ENCODE measurements at places on chromosomes 3 and 15. TPM values are rescaled to one million over a fixed set of nuclear protein-coding genes. Genes with fewer than 3 reads are reported as not detected.

Gene CHRNA7
- total RNA-seq: 0.61 TPM

Gene MESP2
- total RNA-seq: 0.19 TPM

Gene GOLGA8H
- 0.33 TPM for total RNA-seq

- no peak for DNase-seq
- no peak overlapping the region for H3K4me3 ChIP-seq
- no peaks in the 10 kb centered on the region for H3K4me1 ChIP-seq
- no peak overlapping the region for H3K27ac ChIP-seq
Observed at GRCh38 chr3:166405465-166405864, 568.2 kb upstream of the BCHE start.

- no peak overlapping the region for H3K27ac ChIP-seq
- DNase-seq: no peak
- H3K36me3 ChIP-seq: no peaks in the 10 kb centered on the region
- peaks cover 4% of the 10 kb centered on the region for H3K4me1 ChIP-seq
- H3K4me3 ChIP-seq: no peak overlapping the region
Observed at GRCh38 chr3:16797831-16798230, 86.9 kb upstream of the PLCL2 start.

- H3K36me3 ChIP-seq: no peaks in the 10 kb centered on the region
- H3K4me1 ChIP-seq: no peaks in the 10 kb centered on the region
- H3K27me3 ChIP-seq: no peaks in the 10 kb centered on the region
- H3K4me3 ChIP-seq: no peak overlapping the region
- no peak overlapping the region for H3K27ac ChIP-seq
Observed at GRCh38 chr3:189167027-189167766, 4.6 kb upstream of the TPRG1 start.

- H3K27me3 ChIP-seq: no peaks in the 10 kb centered on the region
- H3K27ac ChIP-seq: no peak overlapping the region
- no peak overlapping the region for H3K4me3 ChIP-seq
- DNase-seq: no peak
- H3K36me3 ChIP-seq: no peaks in the 10 kb centered on the region
Observed at GRCh38 chr3:27905625-27906024, 183.5 kb upstream of the EOMES start.

DNA sequence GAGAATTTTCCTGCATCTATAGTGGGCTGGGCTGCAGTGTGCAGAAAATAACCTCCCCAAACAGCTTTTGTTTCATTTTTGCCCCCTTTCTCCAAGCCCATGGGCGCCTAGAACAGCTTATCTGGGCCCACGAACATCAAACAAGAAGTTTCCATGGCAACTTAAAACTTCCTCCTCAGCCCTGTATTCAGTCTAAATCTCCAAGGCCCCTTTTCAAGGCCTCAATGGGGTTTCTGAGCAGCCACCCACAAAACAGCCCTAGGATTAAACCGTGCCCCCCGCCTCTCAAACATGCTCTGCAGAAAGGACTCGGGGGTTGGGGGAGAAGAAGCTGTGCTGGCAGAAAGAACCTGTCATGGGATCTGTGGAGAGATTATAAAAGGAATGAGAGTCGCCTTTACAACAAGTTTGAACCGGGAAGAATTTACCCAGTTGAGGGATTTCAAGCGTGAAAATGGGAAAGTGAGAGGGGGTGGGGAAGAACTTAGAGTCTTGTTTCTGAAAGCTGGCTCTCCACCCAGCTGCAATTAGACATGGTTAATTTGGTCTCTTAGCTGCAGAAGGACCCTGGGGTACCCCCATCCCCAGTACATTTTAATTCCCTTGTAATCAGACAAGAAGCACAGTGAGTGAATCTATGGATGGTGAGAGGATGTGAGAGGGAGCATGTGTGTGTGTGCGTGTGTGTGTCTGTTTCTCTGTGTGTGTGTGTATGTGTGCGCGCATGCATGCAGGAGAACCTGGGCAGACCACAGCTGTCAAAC, 4.3 kb upstream of the FAM107A start:
- peaks cover 2% of the 10 kb centered on the region for H3K4me1 ChIP-seq
- DNase-seq: peak; percentile 61
- peaks cover 16% of the 10 kb centered on the region for H3K27me3 ChIP-seq
- H3K27ac ChIP-seq: no peak overlapping the region

DNA sequence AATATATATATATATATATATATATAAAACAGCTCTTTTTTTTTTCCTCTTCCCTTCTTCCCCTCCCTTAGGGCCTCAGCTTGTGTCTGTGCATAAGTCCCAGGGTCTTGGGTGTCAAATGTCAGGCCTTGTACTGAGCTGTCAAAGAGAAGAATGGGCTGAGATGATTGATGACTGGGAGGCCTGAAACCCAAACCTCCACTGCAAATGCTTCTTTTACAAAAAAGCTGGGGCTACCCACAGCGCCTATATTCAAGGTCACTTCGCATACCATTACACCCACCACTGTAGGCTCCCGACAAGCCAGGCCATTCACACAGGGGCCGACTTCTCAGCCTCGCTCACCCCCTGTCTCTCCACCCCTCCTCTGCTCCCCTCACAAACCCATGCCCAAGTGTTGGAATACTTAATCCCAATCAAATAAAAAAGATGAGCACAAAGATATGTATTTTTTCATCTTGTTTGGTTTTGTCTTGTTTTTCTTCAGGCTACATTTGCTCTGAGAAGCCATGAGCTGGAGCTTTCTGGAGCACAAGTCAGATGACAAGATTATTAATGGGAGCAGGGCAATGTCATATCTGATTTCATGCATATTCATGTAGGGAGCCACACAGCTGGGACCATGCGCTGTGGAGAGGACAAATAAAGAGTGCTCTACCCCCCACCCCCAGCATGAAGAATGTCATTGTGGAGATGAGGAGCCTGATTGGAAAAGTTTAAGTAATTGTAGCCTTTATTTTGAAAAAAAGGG, 614.4 kb upstream of the NR2F2 start:
- no peak overlapping the region for H3K27ac ChIP-seq
- no peaks in the 10 kb centered on the region for H3K36me3 ChIP-seq
- H3K4me3 ChIP-seq: no peak overlapping the region
- no peaks in the 10 kb centered on the region for H3K4me1 ChIP-seq
- peak; percentile 10 for DNase-seq

GRCh38 chr3:171815973-171816595, 5.8 kb upstream of the PLD1 start:
- no peaks in the 10 kb centered on the region for H3K4me1 ChIP-seq
- H3K4me3 ChIP-seq: no peak overlapping the region
- H3K27ac ChIP-seq: no peak overlapping the region
- H3K27me3 ChIP-seq: no peaks in the 10 kb centered on the region
- H3K36me3 ChIP-seq: no peaks in the 10 kb centered on the region

DNA sequence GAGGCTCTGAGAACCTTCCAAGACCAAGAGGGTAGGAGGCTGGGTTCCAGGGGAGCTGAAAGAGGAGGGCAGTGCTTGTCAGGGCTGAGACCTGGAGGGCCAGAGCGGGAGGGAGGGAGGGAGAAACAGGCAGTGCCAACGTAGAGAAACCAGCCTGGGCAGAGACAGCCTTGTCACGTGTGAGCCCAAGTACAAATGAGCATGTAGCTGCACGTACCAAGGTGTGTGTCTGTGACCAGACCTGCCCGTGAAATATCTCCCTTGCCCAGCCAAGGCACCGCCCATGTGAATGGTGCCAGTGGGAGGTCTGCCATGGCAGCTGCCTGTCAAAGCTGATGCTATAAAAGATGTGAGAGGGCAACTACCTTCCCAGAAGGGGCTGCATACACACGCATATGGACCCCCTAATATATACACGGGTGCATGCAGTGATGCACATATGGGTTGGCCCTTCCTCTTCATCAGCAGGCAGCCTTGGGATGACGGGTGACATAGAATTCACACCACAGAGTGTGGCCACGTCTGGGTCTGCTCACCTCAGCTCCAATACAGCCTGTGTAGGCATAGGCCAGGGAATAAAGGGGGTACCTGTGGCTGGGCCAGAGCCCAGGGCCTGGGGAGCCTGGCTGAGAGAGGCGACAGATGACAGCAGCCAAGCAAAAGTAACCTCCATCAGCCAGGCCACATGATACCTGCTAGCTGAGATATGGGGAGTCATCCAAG, 7.8 kb upstream of the CTDSPL start:
- no peak overlapping the region for H3K27ac ChIP-seq
- no peaks in the 10 kb centered on the region for H3K27me3 ChIP-seq
- H3K36me3 ChIP-seq: no peaks in the 10 kb centered on the region
- DNase-seq: no peak

GRCh38 chr3:95037927-95038326, 975.1 kb downstream of the NSUN3 start:
- no peak overlapping the region for H3K27ac ChIP-seq
- H3K36me3 ChIP-seq: no peaks in the 10 kb centered on the region
- no peak overlapping the region for H3K4me3 ChIP-seq
- H3K27me3 ChIP-seq: no peaks in the 10 kb centered on the region
- H3K4me1 ChIP-seq: no peaks in the 10 kb centered on the region
- no peak for DNase-seq
